ENCODE measurements at places on chromosomes 4 and X.

DNA sequence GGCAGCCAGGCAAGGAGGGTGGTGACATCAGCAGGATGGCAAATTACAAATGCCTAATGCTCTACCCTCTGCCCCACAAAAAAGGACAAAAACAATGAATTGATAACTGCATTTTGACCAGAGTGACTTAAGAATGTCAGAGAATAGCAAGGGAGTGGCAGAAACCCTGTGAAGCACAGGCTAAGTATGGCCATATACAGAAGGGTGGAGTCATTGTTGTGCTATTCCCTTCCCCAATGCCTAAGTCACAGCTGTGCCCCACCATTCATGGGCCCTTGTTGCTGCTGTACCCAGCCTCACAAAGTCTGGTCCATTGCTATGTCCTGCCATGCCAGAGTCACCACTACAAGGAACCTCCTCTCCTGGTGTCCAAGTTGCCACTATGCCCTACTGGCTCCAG lies 123.1 kb downstream of the NEK1 start:
- DNase-seq = no peak

DNA sequence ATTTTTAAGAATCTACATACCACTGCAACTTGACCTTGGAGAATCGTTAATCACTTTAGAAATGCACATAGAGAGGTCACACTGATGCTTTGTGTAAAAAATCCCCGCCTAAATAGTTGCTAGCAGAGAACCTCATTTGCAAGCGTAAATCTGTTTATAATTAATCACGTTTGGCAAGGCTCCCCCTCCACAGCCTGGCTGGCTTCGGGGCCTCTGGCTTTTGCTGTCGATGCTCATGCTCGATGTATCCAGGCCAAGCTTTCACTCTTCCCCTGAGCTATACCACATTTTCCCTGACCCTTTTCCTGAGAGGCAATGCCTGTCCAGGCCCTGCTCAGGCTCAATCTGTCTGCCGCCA lies 23.4 kb downstream of the CYTL1 start:
- no peak for DNase-seq

DNA sequence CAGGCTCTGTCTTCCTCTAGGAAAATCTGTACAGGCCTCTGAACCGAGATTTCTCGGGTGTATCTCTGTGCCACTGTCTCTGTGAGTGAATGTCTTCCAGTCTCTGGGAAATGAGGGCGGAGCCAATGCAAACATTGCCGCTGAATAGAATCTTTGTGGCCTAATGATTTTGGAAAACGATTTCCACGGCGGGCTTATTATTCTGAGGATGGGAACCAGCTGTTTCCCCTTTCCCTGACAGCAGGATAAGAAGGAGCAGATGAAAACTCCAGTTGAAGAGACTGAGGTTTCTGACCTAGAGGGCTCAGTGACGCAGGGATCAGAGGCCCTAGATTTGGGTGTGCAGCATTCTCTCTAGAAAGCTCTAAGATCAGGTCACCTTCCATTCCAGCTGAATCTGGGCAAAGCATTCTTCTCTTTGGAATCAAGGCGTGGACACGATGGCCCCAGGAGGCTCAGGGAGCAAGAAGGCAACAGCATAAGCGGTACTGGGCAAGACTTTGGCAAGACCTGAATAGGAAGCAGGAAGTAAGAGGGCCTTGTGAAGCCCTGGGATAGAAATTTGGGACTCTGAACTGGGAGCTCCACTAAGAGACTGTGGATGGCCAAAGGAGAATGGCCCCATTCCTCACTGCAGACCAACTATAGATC lies 47.3 kb downstream of the PJA1 start:
- DNase-seq = no peak

GRCh38 chr4:102684610-102685052 lies 76.1 kb downstream of the MANBA start:
- peak; percentile 74 for DNase-seq

GRCh38 chrX:20197641-20198210 lies 56.1 kb upstream of the EIF1AX start:
- DNase-seq = no peak

- DNase-seq = peak; percentile 14
Measured at GRCh38 chr4:106369456-106370060, 980 bp upstream of the GIMD1 start.

DNA sequence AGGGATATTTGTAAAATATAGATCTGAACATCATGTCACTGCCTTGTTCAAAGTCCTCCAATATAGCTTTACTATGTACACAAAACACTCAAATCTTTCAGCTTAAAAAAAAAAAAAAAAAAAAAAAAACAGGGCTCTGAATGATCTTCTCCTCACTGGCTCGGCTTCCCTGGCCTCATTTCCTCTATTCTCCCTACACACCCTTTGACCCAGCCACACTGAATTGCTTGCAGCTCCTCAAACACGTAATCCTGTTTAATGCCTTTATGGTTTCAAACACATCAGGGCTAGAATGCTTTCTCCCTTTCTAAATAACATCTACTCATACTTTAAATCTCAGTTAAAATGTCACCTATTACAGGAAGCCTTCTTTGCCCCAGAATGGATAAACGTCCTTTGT lies 60.8 kb downstream of the MTMR8 start:
- DNase-seq = no peak

GRCh38 chrX:110713666-110714065 lies 82.0 kb downstream of the CHRDL1 start:
- no peak for DNase-seq

GRCh38 chrX:46506076-46506475 lies 39.1 kb downstream of the ZNF674 start:
- DNase-seq = no peak

DNA sequence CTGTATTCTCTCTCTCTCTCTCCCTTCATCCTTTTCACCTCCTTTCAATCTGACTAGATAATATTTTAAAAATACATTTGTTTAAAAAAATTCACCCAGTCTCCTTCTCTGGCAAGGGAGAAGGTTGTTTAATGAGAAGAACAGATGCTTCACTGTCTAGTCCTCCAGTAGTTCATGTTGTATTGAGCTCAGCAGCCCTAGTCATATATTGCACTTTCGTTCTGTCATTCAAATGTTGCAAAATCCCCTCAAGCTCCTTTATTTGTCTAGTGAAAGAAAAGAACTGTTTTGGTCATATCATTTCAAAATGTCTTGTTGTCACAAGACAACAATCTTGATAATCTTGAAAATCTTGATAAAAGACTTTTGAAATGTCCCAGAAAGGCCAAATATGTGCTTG lies 248.0 kb downstream of the GALNTL6 start:
- DNase-seq = no peak

- DNase-seq = peak; percentile 2
Measured at GRCh38 chrX:22135994-22136684, 104.0 kb downstream of the PHEX start.

- DNase-seq = no peak
Measured at GRCh38 chr4:176545872-176546271, 226.1 kb downstream of the SPCS3 start.

DNA sequence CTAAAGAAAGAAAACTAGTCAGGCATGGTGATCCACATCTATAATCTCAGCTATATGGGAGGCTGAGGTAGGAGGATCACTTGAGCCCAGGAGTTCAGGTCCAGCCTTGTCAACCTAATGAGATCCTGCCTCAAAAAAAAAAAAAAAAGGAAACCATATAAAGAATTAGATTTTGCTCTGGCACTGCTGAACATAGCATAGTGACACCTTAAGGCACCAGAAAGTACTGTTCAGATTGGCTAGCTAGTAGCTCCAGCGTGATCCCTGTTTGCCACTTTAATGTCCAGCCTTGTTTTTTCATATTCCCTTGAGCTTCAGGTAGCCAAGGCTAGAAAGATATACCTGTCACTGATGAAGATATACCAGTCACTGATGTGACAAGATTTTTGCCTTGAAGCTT lies 34.1 kb downstream of the EXOC1 start:
- DNase-seq = no peak

GRCh38 chrX:154411981-154412340 lies 622 bp downstream of the TAFAZZIN start:
- no peak for DNase-seq

DNA sequence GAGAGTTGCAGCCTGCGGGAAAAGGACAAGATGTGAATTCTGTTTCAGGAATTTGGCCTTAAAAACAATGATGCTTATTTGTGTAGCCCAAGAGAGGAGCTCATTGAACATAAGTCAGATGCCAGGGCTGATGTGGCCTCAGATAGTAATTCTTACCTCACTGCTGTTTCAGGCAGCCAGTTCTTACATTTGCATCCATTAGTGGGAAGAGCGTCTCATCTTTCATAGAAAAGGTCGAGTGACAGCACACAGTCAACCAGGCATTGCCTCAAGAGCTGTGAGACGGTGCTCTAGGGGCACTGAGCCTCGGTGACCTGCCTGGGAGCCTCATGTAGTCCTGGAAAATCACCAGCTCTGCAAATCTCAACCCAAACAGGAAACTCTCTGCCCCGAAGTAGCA lies 174.9 kb upstream of the FRG1 start:
- DNase-seq = no peak

GRCh38 chr4:4443821-4444220 lies 56.9 kb downstream of the NSG1 start:
- DNase-seq = no peak

- DNase-seq = peak; percentile 91
Measured at GRCh38 chr4:105146276-105147015, at the start of gene TET2. TSS of gene TET2 (plus strand) at chr4:105146876. CDS start at chr4:105233943, 87,067 bp downstream.

DNA sequence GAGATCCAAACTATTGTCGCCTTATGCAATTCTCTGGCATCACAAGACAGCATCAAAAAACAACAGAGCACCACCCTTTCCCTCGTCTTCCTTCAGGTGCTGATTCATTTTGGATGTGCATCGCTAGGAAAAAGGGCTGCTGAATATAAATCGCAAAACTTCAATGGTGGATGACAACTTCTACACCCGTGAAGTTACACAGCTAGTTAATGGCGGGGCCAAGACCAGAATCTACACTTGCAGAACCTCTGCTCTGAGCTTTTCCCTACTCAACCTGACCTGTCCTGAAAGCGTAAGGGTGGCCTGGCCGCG lies 674 bp downstream of the GNPDA2 start:
- no peak for DNase-seq

- no peak for DNase-seq
Measured at GRCh38 chrX:87572901-87573300, 55.3 kb downstream of the KLHL4 start.

DNA sequence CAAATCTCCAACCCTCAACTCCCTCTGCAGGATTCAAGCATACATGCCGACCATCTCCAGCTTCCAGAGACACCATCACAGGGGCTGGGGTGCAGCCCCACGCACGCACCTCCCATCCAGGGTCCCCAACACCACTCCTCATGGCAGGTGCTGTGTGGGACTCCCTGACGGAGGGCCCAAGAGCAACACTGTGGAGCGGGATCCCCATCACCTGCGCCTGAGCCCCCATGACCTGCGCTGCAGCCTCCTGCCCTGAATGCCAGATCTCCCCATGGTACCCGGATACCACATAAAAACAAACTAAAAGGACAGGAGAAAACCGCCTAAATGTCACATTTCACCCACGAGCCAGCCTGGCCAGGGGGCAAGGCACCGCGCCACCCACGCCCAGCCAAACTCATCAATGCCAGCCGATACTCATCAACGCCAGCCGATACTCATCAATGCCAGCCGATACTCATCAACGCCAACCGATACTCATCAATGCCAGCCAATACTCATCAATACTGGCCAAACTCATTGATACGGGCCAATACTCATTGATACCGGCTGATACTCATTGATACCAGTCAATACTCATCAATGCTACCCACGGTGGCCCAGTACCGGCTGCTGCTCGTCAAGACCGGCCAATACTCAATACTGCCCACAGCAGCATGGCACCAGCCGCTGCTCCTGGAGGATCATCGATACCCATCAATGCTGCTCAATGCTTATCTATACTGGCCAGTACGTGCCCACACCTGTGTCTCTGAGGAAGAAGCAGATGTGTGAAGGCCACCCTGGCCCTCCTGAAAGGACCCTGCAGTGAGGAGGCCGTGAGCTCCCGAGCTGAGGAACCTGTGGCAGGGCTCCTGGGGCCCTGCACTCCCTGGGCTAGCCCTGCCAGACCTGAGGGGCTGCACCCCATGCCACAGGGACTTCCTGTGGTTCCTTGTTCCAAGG lies 6.2 kb downstream of the CTBP1 start:
- DNase-seq = no peak

GRCh38 chrX:30762755-30763154 lies 109.5 kb downstream of the GK start:
- no peak for DNase-seq

DNA sequence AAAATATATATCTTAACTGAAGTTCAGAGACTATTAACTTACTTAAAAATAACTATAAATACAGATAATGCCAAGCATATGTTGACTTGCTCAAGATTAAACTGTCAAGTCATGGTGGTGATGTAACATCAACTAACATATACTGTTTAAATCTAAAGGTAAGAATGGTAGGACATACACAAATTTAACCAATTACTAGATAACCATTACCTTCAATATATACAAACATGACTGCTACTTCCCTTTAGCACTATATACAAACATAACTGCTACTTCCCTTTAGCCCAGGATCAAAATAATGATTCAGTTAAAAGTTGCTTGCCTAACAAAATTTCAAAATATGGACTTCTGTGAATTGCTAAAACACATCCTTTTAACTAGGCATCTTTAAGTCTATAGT lies 14.9 kb downstream of the HNRNPD start:
- DNase-seq = peak; percentile 64

- DNase-seq = peak; percentile 75
Measured at GRCh38 chrX:47637546-47638195, 7.9 kb upstream of the CFP start.

DNA sequence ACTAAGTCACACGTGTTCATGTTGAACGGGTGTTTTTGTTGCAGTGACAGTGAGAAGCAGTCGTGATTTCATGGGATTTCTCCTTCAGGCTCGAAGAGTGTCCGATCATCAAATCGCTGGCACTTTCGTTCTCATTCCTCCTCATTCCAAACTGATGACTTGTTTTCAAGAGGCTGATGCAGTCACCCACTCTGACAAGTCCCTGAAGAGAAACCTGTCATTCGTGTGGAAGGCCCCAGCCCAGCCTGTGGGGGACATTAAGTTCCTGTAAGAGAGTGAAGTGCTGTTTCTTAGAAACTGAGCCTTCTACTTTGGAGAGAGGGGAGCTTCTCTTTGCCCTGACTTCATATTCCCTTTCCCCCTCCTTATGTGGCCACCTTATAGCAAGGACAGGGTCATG lies 8.0 kb downstream of the REELD1 start:
- no peak for DNase-seq

DNA sequence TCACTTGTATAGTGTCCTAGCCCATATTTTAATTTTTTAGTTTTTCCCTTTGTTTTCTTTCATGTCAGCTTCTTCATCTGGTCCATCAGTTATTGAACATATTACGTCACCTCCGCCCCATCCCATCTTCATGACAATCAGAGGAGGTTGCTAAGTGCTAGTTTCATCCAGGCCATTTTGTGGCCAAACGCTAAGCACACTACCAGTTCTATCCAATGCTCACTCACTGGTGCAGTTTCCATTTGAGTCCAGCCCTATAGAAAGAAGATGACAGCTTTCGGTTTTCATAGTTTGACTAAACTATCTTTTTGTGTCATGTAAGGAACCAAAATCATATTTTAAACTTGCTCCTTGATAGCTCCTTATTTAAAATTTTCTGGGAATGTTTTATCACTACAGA lies 304.2 kb downstream of the TENM3 start:
- DNase-seq = no peak

- no peak for DNase-seq
Measured at GRCh38 chr4:137274404-137274803, 257.9 kb downstream of the PCDH18 start.

GRCh38 chrX:12965131-12965940 lies 9.6 kb upstream of the TMSB4X start:
- DNase-seq = no peak

All from CD14-positive monocyte (primary cell).